NCI-H1436 (cell line): ENCODE measurements at places on chromosomes 4 and X.

GRCh38 chr4:67460574-67460973 lies 84.7 kb downstream of the CENPC start:
- no peak for DNase-seq

- no peak for DNase-seq
These were observed 743.3 kb upstream of the AGA start for GRCh38 chr4:178185517-178185916.

GRCh38 chr4:168945291-168945690 lies 64.8 kb downstream of the CBR4 start:
- DNase-seq: no peak

DNA sequence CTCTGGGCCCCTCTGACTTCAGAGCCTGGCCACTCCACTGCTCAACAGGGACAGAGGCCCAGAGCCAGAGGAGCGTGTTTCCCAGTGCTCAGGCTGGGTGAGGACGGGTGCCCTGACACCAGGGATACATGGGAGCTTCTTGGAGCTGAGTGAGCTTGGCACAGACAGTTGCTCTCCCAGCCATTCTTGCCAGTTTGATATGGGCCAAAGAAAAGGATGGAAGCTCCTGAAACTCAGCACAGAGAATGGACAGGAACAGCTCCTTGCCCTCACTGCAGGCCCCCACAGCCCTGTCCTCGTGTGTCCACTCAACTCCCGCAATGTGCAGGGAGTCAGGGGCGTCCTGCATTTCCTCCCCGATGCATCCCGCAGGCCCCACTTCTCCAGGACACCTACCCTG lies 38.8 kb downstream of the NSG1 start:
- no peak for DNase-seq

GRCh38 chr4:86924811-86925210 lies 10.0 kb upstream of the AFF1 start:
- DNase-seq: no peak

DNA sequence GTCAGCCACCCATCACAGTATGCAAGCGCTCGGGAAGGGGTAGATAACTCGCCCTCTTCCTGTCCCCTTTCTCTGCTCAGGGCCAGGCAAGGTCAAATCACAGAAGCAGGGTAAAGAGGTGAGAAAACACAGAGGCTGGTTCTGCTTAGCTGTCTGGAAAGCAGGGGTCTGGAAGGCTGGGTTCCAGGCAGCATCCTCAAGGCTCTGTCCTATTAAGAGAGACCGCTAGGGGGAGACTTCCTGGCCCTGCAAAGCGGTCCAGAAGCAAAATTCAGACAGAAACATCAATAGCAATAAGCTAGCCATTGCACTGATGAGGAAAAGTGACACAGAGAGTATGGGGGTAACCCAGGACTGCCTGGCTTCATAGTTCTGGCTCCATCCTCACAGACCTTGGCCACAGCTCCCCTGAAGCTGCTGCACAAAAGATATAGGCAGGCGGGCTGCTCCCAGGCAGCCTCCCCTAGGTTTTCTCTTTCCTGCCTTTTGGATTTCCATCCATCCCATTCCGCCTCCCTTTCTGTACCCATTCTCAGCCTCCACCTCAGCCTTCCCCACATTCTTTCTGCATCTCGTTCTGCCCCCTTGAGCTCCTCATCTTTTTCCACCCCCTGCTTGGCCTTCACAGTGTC lies 308.5 kb downstream of the EVC2 start:
- no peak for DNase-seq

- DNase-seq: peak; percentile 17
These were observed 550 bp downstream of the ADGRA3 start for GRCh38 chr4:22515145-22515887.

DNA sequence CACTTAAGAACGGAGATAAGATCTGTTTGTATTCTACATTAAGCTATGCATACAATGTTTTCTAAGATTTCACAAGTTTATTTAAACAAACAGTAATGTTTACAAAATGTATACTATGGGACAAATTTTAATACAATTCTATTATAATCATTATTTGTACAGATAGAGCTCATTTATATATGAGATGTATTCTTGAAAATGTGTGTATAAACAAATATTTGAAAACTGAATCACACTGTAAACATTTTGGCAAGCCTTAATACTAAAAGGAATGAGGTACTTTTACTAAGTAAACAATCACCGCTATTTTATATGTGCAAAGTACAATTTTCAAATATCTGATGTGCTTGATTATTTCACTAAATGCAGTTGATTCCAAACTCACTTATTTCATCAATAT lies 119.2 kb upstream of the MAB21L2 start:
- DNase-seq: no peak

- DNase-seq: no peak
These were observed 120.9 kb downstream of the BEND2 start for GRCh38 chrX:18099745-18100144.

- DNase-seq: no peak
These were observed 441.6 kb upstream of the PITX2 start for GRCh38 chr4:111064342-111064993.

GRCh38 chr4:8843597-8843996 lies 28.0 kb downstream of the HMX1 start:
- DNase-seq: no peak
